ENCODE measurements at places on chromosomes 16 and 17.
A peak's percentile ranks its signal among the peaks of the same experiment; 100 is the strongest.

- DNase-seq = peak; percentile 45
Measured at GRCh38 chr16:56203052-56203451, 11.8 kb downstream of the GNAO1 start.

- DNase-seq = no peak
Measured at GRCh38 chr17:50146230-50146926, 4.1 kb downstream of the PPP1R9B start.

GRCh38 chr17:76204277-76204676 is 36.0 kb downstream of the RNF157 start:
- no peak for DNase-seq

- no peak for DNase-seq
Measured at GRCh38 chr17:18961634-18962493, 9.9 kb downstream of the SLC5A10 start.

Data from stimulated activated CD4-positive, alpha-beta T cell treated with anti-CD3 and anti-CD28 coated beads, TNF-alpha, amount 100 ng/mL, for 48 hours (primary cell).